Prostate gland (tissue), 2 donors: ENCODE measurements at places on chromosomes 12 and 14. TPM values are rescaled to one million over a fixed set of nuclear protein-coding genes. Genes with fewer than 3 reads are reported as not detected.

GRCh38 chr12:111024205-111024801 lies 103.9 kb upstream of the MYL2 start:
- no peaks in the 10 kb centered on the region for H3K4me1 ChIP-seq
- DNase-seq = peak; percentile 68
- H3K27me3 ChIP-seq = no peaks in the 10 kb centered on the region
- H3K4me3 ChIP-seq = no peak overlapping the region
- no peaks in the 10 kb centered on the region for H3K36me3 ChIP-seq
- H3K27ac ChIP-seq = no peak overlapping the region

- H3K36me3 ChIP-seq = no peaks in the 10 kb centered on the region
- no peak for DNase-seq
- H3K4me1 ChIP-seq = no peaks in the 10 kb centered on the region
- H3K27ac ChIP-seq = peak overlapping the region; percentile 74
- H3K4me3 ChIP-seq = no peak overlapping the region
- no peaks in the 10 kb centered on the region for H3K27me3 ChIP-seq
Measured at GRCh38 chr14:54686219-54686870, 119.4 kb downstream of the SAMD4A start.

GRCh38 chr12:25903603-25904245 lies 54.8 kb upstream of the RASSF8 start:
- H3K27ac ChIP-seq = no peak overlapping the region
- H3K4me3 ChIP-seq = no peak overlapping the region
- no peaks in the 10 kb centered on the region for H3K36me3 ChIP-seq
- H3K4me1 ChIP-seq = no peaks in the 10 kb centered on the region
- no peaks in the 10 kb centered on the region for H3K27me3 ChIP-seq
- DNase-seq = no peak

DNA sequence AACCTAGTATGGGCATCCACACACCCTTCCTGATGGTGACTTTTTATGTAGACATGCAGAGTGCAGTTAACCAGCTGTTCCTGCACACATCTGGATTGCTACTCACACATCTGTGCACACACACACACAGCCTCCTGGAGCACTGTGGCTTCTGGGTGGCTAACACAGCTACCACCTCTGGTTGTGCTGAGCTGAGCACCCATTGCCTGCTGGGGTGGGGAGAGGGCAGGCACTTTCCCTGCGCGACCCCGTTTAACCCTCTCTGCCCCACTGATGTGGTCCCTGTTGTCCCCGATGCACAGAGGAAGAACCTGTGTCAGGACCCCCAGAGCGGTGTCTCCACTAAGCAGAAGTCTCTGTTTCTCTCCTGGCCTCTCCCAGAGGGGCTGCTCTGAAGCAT lies 14.4 kb upstream of the SERPINA3 start:
- peaks cover 14% of the 10 kb centered on the region for H3K4me1 ChIP-seq
- no peak for DNase-seq
- no peak overlapping the region for H3K4me3 ChIP-seq
- no peaks in the 10 kb centered on the region for H3K36me3 ChIP-seq
- no peaks in the 10 kb centered on the region for H3K27me3 ChIP-seq

- peak overlapping the region; percentile 70 for H3K27ac ChIP-seq
- H3K36me3 ChIP-seq = no peaks in the 10 kb centered on the region
- no peaks in the 10 kb centered on the region for H3K27me3 ChIP-seq
Measured at GRCh38 chr12:1130571-1130970, 139.5 kb downstream of the ERC1 start.

- peaks cover 5% of the 10 kb centered on the region for H3K4me1 ChIP-seq
- no peaks in the 10 kb centered on the region for H3K36me3 ChIP-seq
- DNase-seq = no peak
- H3K27ac ChIP-seq = no peak overlapping the region
Measured at GRCh38 chr14:59208224-59208814, 19.9 kb downstream of the DAAM1 start.

GRCh38 chr12:47218191-47218654 lies 138.5 kb upstream of the AMIGO2 start:
- no peak overlapping the region for H3K4me3 ChIP-seq
- DNase-seq = no peak
- no peak overlapping the region for H3K27ac ChIP-seq
- no peaks in the 10 kb centered on the region for H3K27me3 ChIP-seq
- no peaks in the 10 kb centered on the region for H3K36me3 ChIP-seq

- H3K27ac ChIP-seq = peak overlapping the region; percentile 99
- H3K4me1 ChIP-seq = peaks cover 4% of the 10 kb centered on the region
Measured at GRCh38 chr14:103334644-103335622, 896 bp downstream of the EIF5 start.

- no peak overlapping the region for H3K27ac ChIP-seq
- H3K4me1 ChIP-seq = no peaks in the 10 kb centered on the region
- DNase-seq = no peak
- no peaks in the 10 kb centered on the region for H3K36me3 ChIP-seq
Measured at GRCh38 chr14:100141098-100141497, 18.3 kb downstream of the DEGS2 start.

DNA sequence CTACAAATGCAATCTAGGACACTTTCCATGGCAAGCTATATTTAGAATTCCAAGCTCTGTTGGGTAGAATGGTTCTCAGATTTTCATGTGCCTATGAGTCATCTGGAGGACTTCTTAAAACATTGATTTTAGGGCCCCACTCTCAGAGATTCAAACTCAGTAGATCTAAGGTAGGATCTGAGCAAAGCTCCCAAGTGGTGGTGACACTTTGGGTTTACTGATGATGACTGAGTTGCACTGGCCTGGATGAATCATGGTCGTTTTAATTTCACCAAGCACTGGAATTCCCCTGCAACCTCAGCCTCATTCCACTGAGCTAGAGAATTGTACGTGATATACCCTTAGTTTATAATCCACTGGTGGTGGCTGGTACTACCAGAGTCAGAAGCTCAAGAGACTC lies 86.5 kb downstream of the PPM1H start:
- no peak overlapping the region for H3K27ac ChIP-seq
- H3K36me3 ChIP-seq = no peaks in the 10 kb centered on the region
- no peak overlapping the region for H3K4me3 ChIP-seq
- no peaks in the 10 kb centered on the region for H3K4me1 ChIP-seq
- no peak for DNase-seq

DNA sequence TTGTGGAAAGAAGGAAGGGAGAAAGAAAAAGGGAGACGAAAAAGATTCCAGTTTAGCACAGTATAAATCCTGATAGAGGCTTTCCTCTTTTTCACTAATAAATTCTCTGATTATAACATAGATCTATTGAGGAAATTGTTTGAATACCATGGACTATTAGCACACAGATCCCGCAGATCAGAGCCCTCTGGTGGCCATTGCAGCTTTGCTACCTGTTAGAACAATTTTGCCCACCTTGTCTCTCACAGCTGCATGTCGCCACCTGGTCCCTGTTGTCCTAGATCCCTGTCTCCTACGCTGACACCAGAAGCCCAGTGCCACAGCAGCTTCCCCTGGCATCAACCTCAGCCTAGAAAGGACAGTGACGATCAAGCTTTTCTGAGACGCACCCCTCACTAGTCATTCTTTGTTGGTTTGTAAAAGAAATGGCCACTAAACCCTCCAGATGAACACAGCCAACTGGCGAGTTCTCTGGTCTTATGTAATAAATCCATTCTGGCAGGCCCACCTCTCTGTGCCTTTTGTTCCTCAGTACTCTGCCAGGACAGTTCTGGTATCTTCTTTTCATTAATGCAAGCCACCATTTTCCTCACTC lies 9.9 kb downstream of the GPHB5 start:
- no peaks in the 10 kb centered on the region for H3K4me1 ChIP-seq
- no peak for DNase-seq
- no peak overlapping the region for H3K4me3 ChIP-seq
- H3K27me3 ChIP-seq = no peaks in the 10 kb centered on the region
- no peak overlapping the region for H3K27ac ChIP-seq

GRCh38 chr14:40028991-40029390 lies 596.8 kb upstream of the FBXO33 start:
- no peak overlapping the region for H3K27ac ChIP-seq
- H3K27me3 ChIP-seq = no peaks in the 10 kb centered on the region
- DNase-seq = no peak

GRCh38 chr12:24997496-24997895 lies 48.6 kb upstream of the BCAT1 start:
- H3K27ac ChIP-seq = no peak overlapping the region
- no peak overlapping the region for H3K4me3 ChIP-seq
- DNase-seq = no peak
- no peaks in the 10 kb centered on the region for H3K27me3 ChIP-seq

Gene PRIM1
- 9.0 TPM for total RNA-seq

Gene AP1G2
- total RNA-seq = 95.3 TPM

Gene ATP5MC2
- total RNA-seq = 728 TPM
